Activated T-cell treated with anti-CD3 and anti-CD28 coated beads, Interleukin-2, amount 50 U/mL, for 72 hours (primary cell): ENCODE measurements at places on chromosomes 11 and 22. TPM values are rescaled to one million over a fixed set of nuclear protein-coding genes. Genes with fewer than 3 reads are reported as not detected.

Gene LINC01488
- not detected for total RNA-seq

Gene CHRM4
- 0.63 TPM for total RNA-seq

Gene OTOG
- total RNA-seq: not detected

Gene B4GALNT4
- total RNA-seq: 2.1 TPM

DNA sequence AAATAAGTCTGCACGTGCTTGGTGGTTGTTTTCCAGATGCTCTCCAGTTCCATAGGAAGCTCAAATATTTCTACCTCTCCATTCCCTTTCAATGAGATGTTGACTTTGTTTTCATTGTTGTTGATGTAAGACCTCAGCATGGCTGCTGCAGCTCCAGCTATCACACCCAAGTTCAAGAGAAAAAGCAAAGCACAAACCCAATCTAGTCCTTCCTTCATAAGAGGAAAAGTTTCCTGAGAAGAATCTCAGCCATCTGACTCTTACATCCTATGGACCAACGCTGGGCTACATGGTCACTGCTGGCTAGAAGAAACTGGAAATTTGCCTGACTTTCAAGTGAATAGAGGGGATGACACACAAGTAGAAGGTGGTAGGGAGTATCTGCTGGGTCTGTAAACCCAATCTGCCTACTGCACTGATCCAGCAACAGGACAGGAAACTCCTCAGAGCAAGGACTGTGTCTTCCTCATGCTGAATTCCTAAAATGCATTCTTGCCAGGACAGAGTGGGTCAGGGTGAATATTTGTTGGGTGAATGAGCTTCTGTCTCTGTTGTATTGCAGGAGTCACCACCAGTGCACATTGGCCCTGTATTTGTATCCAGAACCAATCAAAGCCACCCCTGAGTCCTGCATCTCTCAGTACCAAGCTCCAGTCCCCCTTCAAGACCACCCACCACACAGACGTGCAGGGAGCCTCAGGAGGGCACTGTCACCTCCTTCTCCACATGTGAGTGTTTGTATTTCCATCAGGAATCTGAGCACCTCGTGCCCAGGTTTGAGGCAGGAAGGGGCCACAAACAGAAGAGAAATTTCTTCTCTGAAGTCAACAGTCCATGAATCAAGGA lies 118.0 kb upstream of the IGLL5 start:
- no peaks in the 10 kb centered on the region for H3K4me1 ChIP-seq
- DNase-seq: no peak
- H3K36me3 ChIP-seq: no peaks in the 10 kb centered on the region

DNA sequence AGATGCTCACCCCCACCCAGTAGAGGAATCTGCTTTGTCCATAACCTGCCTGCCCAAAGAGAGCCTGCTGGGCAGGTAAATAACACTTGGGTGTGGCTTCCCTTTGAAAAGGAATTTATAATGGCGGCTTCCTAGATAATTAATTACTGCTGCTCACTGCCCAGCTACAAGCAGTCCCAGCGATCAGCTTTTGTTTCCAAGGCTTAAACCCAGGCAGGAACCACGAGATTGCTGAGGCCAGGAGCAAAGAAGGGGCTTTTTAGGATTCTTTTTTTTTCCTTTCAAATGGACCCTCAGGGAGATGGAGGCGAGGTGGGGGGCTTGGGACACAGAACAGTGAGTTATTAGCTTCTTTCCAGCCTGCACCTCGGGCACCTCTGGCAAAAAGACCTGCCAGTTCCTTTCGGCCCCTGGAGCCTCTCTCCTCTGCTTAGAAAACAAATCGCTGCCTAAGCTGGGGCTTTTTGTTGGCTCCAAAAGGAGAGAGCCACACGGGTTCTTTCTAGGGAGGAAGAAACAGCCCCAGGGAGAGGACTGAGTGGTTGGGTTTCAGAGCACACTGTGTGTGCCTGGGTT lies 107.2 kb downstream of the TSPAN18 start:
- DNase-seq: no peak
- no peaks in the 10 kb centered on the region for H3K27me3 ChIP-seq
- H3K27ac ChIP-seq: no peak overlapping the region
- peaks cover 2% of the 10 kb centered on the region for H3K36me3 ChIP-seq

DNA sequence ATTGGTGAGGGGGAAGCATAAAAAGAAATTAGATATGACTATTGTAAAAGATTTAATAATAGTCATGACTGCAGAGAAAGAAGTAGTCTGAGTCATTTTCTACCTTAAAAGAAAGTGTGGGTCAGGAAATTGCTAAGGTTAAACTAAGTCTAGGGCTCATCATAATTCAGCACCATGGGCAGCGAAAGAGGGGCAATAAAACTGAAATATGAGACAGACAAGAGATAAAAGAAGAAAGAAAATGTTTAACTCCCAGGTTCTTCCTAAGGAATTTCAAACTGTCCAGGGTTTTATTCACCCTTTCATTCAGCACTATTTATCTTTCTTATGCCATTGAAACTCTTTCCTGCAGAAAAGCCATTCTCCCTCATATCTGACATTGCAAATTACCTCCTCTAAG lies 114.4 kb upstream of the API5 start:
- H3K4me3 ChIP-seq: no peak overlapping the region
- H3K27me3 ChIP-seq: no peaks in the 10 kb centered on the region
